ENCODE measurements at places on chromosomes 5 and 9.

- no peak for DNase-seq
These were observed 9.8 kb downstream of the LHX2 start for GRCh38 chr9:124021385-124021769.

- DNase-seq, result no peak
These were observed 159.3 kb downstream of the RGS3 start for GRCh38 chr9:113622600-113623400.

DNA sequence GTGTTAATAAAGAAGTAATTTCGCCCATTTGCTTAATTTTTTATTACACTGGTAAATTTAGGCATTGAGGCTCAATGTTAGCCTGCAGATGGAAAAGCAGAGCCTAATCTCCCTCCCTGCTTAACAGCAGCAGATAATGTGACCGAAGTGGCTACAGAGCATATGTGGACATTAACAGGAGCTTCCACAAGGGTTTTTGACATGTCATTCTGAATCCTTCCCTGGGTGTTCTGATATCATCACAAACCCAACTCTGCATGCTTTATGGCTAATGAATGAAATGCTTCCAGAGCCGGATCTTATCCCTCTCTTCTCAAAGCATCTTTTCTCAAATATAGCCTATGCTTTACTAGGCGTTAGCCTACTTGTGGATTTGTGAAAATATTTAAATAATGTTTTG lies 208.6 kb downstream of the CAAP1 start:
- no peak for DNase-seq

DNA sequence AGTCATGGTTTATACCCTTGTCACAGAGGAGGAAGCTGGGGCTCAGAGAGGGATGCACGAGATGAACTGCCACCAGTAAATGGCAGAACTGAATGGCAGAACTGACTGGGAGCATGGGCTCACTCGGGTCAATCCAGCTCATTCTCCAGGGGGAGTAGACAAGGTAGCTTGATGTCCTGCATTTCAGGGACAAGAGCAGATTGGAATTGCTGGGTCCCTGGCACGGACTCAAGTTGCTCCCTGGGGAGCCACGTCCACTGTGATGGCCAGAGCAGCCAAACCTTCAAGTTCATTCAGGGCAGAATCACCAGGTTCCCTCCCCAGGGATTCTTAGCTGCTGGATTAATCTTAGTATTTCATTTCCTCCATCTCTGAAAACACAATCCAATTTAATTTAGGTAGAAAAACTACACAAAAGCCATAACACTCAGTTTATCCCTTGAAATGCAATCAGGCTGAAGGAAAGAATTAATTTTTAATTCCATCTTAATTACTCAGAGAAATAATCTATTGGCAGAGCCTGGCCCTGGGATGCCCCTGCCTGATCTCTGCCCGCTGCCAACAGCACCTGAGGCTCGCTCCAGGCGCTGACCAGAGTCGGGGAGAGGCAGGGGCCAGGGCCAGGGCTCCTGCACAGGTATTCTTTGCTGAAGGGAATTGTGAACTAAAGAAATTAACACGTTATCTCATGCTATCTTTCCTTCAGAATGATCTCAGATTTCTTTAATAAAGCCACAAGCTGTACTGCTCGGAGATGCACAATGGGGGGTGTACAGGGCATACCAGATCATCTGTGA lies 42.0 kb upstream of the UNC5A start:
- no peak for DNase-seq

GRCh38 chr5:56247592-56247991 lies 14.5 kb upstream of the ANKRD55 start:
- no peak for DNase-seq

DNA sequence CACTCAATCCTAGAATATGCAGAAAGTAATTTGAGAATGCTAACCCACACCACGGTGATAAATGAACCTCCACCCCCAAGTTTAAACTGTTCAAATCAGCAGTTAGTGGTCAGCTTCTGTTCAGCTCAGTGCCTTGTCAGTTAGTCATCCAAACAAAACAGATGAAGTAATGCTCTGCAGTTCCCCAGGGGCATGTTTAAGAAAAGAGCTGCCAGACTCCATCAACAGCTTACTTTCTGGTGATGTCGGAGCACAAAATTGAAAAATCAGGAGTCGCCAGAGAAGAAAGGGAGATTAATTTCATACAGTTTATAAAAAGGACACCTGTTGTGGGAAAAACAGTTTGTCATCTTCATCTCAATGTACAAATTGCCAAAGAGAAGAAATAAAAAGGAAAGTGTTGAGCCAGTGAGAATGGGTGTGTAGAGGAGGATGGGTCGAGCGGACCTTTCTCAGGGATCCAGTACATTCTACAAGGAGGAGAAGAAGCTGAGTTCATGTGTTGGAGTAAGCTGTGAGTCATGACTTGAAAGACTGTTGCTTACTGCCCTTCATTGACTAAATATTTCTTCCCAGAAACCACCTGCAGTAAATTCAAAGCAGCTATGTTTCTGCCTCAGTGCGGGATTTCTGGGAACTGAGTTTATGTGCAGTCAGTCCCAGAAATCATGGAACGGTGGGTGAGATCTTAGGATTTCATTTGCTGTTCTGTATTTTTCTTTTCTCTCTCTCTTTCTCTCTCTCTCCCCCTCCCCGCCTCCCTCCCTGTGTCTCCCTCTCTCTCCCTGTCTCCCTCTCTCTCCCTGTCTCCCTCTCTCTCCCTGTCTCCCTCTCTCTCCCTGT lies 13.7 kb downstream of the TRIO start:
- peak; percentile 87 for DNase-seq

DNA sequence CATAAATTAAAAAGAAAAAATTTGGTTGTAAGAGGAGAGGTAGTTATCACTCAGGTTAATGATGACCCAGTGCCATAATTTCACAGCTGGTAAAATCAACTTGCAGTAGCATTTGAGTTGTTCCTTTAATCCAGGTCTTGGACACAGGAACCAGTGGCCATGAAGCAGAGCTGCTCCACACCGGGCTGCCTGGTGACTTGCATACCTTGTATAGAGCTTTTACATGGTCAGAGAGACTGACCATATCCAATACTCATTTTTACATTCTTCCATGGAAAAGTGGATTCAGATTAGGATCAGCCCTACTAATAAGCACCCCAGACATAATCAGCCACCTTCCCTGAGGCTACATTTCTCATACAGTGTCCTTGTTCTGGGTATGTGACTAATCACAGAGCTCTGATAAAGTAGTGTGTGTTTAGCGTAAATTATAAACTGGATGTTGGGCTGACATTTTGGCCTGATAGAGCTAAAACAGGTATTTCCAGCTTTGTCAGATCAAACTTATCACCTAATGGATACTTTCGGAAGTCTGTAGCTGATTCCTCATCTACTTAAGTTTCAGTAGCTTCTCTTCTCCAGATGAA lies 77.0 kb upstream of the ZSWIM6 start:
- DNase-seq, result no peak

Measured in NCI-H526 (cell line).